ENCODE measurements at places on chromosomes 7 and 10. TPM values are rescaled to one million over a fixed set of nuclear protein-coding genes. Genes with fewer than 3 reads are reported as not detected.

Gene CALN1
- not detected for total RNA-seq

Gene PDLIM1
- 2.7 TPM for total RNA-seq

Gene MEOX2
- total RNA-seq = not detected

Gene HTRA1
- total RNA-seq = not detected

Gene MYO3A
- total RNA-seq = not detected

Gene C7orf33
- not detected for total RNA-seq

Gene SUPV3L1
- 52.8 TPM for total RNA-seq

Gene SVIL
- 9.8 TPM for total RNA-seq

Gene POLR2J
- total RNA-seq = 46.8 TPM

Gene CUZD1
- total RNA-seq = 2.5 TPM

Gene TMEM229A
- not detected for total RNA-seq

Gene PRKG1
- not detected for total RNA-seq

Gene C10orf120
- total RNA-seq = not detected

Gene LRRD1
- total RNA-seq = 0.09 TPM

Gene NPY
- not detected for total RNA-seq

Gene GBX1
- total RNA-seq = not detected

Gene CTAGE15
- total RNA-seq = 1.5 TPM

Gene POMZP3
- 8.2 TPM for total RNA-seq

Gene ENO4
- not detected for total RNA-seq

Gene CPA2
- 0.14 TPM for total RNA-seq

Gene TFR2
- 19.7 TPM for total RNA-seq

Gene AOC1
- 0.16 TPM for total RNA-seq

Gene GRM3
- not detected for total RNA-seq

Gene MMP21
- 0.11 TPM for total RNA-seq
